NCI-H146 (cell line): ENCODE measurements at places on chromosomes 1 and 21.

GRCh38 chr1:197800379-197801110 is 25.3 kb upstream of the DENND1B start:
- no peak for DNase-seq

- no peak for DNase-seq
These were observed 28.3 kb upstream of the ZNF326 start for GRCh38 chr1:89966656-89967055.

DNA sequence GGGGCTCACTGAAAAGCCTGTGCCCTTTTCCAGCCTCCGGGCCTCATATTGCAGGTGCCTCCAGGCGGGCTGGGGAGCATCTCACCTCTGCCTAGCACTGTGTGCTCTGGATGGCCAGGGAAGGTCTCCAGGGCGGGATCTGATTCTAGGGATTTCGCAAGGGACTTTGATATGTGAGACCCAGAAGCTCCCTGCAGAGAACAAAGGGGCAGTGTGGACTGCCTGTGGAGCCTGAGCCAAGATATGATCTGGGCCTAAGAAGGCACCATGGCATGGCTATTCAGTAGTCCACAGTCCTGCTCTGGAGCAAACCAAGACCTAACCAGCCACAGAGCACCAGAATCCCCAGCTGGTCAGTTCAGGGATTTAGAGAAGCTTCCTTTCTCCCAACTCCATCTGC is 157.2 kb downstream of the ST6GALNAC5 start:
- DNase-seq = peak; percentile 19

GRCh38 chr1:2044510-2045319 is 5.5 kb upstream of the PRKCZ start:
- DNase-seq = peak; percentile 6

DNA sequence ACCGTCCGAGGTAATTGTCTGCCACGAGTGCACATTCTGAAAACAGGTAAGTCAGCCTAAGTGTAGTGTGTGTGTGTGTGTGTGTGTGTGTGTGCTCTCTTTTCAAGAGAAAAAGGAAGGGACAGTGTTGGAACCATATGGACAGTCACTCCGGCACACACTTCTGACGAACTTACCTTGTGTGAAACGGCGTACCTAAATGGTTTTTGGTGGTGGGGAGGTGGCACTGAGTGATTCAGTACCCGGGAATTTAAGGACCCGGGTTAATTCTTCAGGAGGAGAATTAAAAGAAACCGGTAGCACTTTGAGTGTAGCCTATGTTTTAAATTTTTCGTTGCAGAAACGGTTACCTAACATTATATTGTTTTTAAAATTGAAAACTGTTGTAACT is 286 bp downstream of the ODR4 start:
- DNase-seq = no peak

GRCh38 chr1:54459140-54459539 is 52.9 kb upstream of the SSBP3 start:
- no peak for DNase-seq

DNA sequence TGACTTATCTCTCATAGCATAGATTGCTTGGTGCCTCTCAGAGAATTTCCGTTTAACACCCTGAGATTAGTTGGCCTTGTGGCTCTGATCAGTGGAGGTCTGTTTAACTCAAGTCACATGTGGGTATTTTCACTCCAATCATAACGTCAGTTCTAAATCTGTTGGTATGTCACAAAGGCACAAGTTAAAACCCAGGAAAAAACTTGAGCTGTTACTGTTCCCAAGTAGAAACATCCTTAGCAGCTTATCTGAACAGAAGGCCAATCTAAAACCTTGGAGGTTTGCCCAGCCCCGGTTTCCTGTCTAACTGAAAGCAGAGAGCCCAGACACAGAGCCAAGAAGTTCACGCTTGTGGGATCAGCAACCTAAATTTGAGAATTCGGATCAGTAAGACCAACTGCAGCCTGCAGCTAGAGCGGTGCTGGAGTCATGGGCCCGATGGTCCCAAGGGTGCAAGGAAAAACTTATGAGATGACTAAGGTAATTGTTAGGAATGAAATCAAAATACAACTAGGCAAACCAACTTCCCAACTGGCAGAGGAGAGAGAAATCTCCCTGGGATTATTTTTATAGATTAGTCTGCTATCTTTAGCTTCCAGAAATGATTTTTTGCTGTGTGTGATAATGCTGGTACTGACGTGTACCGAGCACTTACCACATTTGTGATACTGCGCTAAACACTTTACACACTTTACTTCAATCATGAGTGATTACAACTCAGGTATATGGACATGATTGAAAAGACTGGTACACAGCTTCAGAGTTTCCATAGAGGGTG is 90.2 kb upstream of the C1orf21 start:
- DNase-seq = no peak

DNA sequence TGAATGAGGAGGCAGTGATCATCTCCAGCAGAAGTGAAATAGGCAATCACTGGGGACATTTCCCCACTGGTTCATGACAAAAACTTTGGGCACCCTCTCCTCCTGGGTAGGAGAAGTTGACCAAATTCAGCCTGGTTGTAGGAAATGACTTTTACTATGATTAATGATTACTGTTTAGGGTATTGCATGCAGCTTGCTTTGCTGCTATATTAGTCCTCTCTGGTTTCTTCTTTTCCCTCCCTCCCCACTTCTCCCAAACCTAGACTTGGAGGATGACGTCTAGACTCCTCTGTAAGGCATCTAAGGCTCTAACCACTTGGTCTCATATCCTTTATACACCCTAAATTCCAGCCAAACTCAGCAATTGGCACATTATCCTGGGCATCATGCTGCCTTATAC is 3.4 kb upstream of the RGS16 start:
- DNase-seq = no peak

GRCh38 chr1:228174482-228175315 is 9.1 kb downstream of the IBA57 start:
- peak; percentile 69 for DNase-seq

DNA sequence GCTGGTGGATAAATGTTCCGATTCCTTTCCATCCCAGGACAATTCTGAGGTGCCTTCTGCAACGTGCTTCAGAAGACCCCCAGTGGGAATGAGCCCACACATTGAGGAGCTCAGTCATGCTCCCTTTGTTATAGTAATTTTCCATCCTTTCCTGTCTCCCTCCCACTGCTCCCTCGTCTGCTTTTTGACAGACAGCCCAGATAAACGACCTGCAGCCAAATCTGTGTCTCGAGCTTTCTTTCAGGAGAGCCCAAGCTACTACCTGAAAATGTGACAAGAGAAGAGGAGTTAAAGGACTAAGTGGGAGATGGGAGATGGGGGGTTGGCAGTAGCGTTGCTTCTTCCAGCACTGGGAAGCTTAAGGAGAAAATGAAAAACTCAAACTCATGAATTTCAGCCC is 65.9 kb upstream of the LRRN2 start:
- no peak for DNase-seq

DNA sequence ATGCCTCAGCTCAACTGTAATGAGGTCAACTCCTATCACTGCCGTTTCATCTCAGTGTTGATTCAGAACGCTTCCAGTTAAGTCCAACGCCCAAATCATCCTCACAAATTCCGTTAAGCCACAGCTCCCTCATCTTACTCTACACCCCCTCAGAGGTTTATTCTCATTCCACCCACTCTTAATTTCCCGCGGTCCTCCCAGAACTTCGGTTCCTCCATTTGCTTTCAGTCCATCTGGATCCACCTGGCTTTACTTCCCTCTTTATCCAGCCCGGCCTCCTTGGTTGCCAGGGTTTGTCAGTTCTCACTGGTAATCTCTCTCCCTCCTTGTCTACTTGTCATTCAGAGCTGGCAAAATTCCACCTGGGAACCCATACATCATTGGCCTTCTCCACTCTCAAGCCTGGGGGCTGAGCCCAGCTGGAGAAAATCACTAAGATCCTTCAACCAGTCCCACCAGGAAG is 51.3 kb upstream of the RUNX1 start:
- no peak for DNase-seq
